ENCODE measurements at places on chromosomes 6 and 20. TPM values are rescaled to one million over a fixed set of nuclear protein-coding genes. Genes with fewer than 3 reads are reported as not detected.

Gene GGTLC1
- not detected for total RNA-seq

Gene MCM8
- 29.5 TPM for total RNA-seq

Gene TDP2
- total RNA-seq: 43.5 TPM

Gene ZNF334
- total RNA-seq: 18.7 TPM

Gene RBPJL
- total RNA-seq: 0.85 TPM

Gene SLC52A3
- total RNA-seq: 7.3 TPM

Gene EPHA7
- 9.6 TPM for total RNA-seq

Gene GSTA2
- total RNA-seq: 0.14 TPM

Gene C6orf47
- 16.3 TPM for total RNA-seq

Gene SMOC2
- 3.9 TPM for total RNA-seq

Gene MEP1A
- 0.09 TPM for total RNA-seq

Gene CARMIL1
- 36.2 TPM for total RNA-seq

Gene WASF1
- total RNA-seq: 28.9 TPM

Gene SLC22A2
- 0.44 TPM for total RNA-seq

Gene CD40
- 12.9 TPM for total RNA-seq

Gene ENPP4
- 2.8 TPM for total RNA-seq

Gene BLCAP
- 85.6 TPM for total RNA-seq

Gene PROKR2
- 2.0 TPM for total RNA-seq

Gene RTN4IP1
- 19.2 TPM for total RNA-seq
